ENCODE measurements at places on chromosomes 3 and 15.

- DNase-seq: no peak
Observed at GRCh38 chr3:190616637-190617036, 102.8 kb downstream of the IL1RAP start.

GRCh38 chr3:37812499-37812896 lies 49.2 kb upstream of the CTDSPL start:
- no peak for DNase-seq

- DNase-seq: no peak
Observed at GRCh38 chr3:81585056-81585455, 176.4 kb downstream of the GBE1 start.

DNA sequence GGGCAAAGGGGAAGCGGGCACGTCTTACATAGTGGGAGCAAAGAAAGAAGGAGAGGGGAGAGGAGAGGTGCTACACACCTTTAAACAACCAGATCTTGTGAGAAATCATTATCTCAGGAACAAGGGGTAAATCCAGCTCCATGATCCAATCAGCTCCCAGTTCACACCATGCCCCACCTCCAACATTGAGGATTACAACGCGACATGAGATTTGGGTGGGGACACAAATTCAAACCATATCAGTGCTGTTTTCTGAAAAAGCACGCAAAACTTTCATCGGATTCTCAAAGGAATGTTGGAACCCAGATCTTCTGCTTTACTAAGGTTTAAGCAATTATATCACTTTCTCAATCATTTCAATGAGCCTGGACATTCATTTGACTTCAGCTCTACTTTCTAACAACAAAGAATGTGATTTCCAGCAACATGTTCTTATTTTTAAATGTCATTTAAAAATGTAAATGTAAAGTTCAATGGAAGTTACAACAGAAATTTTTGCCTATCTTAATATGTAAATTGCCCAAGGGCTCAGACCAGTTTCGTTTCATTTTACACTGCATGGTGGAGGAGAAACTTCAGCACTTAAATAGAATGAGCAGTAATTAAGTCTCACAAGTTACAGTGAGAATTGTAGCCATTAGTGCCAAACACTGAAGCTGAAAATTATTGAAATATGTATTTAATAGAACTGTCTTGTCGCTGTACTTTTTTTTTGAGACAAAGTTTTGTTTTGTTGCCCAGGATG lies 8.4 kb upstream of the CCDC54 start:
- no peak for DNase-seq

DNA sequence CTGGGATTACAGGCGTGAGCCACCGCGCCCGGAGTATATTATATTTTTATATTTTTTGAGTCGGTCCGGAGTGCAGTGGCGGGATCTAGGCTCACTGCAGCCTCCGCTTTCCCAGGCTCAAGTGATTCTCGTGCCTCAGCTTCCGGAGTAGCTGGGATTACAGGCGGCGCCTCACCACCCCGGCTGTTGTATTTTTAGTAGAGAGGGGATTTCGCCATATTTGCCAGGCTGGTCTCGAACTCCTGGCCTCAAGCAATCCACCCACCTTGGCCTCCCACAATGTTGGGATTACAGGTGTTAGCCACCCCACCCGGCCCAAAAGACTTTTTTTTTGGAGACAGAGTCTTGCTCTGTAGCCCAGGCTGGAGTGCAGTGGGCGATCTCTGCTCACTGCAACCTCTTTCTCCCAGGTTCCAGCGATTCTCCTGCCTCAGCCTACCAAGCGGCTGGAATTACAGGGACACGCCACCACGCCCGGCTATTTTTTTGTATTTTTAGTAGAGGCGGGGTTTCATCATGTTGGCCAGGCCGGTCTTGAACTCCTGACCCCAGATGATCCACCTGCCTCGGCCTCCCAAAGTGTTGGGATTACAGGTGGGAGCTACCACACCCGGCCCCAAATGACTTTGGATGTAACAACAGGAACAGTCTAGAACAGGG lies 1.0 kb downstream of the ZNF589 start:
- peak; percentile 34 for DNase-seq

DNA sequence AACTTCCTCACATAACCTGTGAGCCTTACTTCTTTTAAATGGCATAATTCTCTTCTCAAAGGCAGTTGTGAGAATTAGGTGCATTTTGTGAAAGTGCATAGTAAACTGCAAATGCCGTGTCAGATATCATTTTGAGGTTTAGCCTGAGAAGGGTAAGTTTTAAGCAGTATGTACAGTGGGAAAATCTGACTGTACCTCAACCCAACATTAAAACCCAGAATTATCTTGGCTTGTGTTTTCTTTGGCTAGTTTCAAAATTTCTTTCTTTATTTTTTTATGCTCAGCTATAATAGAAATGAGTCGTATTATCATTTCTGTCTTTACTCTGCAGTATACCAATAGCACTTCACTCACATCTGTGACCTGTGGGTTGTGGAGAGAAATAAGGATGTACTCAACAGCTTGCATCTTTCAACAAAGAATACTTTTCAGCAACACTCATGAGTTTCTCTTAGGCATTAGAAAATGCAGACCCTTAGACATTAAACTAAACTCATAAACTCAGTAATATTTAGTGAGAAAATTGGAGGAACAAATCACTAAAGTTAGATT lies 65.7 kb downstream of the RASA2 start:
- no peak for DNase-seq

Measured in activated CD4-positive, alpha-beta memory T cell treated with anti-CD3 and anti-CD28 coated beads, Interleukin-2, amount 10 ng/mL, durations not matched to agents 7 days and 5 days (primary cell).